ENCODE measurements at places on chromosomes 12 and 14.

DNA sequence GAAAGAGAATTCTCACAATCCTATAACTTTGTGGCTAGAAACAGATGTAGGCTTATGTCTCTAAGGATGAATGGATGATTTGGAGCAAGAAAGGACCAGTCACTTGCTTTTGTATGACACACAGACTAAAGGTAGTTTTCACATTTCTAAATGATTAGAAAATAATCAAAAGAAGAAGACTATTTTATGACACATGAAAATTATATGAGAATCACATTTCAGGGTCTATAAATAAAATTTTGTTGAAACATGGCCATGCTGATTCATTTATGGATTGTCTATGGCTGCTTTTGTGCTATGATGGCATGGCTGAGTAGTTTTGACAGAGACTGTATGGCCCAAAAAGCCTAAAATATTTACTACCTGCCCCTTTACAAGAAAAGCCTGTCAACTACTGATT lies 49.4 kb upstream of the FRMD6 start:
- no peak for DNase-seq

GRCh38 chr12:78470354-78471195 lies 394.0 kb upstream of the SYT1 start:
- DNase-seq: no peak

GRCh38 chr12:85310025-85310424 lies 30.0 kb downstream of the ALX1 start:
- no peak for DNase-seq

DNA sequence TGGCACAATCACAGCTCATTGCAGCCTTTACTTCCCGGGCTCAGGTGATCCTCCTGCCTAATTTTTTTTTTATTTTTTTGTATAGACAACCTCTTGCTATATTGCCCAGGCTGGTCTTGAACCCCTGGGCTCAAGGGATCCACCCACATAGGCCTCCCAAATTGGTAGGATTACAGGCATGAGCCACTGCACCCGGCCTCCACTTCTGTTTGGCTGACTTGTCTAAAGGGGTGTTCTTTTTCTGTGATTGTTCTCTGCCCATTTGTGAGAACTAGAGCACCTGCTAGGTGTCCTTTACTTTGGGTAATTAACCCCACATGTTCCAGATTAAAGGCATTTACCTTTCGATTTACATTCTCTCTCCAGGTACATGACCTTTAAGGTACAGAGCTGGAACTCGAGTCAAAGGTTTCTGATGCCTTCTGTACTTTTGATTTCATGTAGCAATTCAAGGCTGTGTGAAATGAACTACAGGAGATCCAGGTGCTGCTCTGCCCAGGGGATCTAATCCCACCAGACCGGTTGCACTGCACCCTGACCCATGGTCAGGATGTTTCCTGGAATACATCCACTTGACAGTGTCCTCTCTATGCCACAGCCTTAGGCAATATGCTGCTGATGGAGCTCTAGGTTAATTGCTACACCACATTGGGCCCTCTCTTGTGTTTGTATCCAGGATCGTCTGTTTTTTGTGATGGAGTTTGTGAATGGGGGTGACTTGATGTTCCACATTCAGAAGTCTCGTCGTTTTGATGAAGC lies 163.6 kb downstream of the PRKCH start:
- DNase-seq: no peak

DNA sequence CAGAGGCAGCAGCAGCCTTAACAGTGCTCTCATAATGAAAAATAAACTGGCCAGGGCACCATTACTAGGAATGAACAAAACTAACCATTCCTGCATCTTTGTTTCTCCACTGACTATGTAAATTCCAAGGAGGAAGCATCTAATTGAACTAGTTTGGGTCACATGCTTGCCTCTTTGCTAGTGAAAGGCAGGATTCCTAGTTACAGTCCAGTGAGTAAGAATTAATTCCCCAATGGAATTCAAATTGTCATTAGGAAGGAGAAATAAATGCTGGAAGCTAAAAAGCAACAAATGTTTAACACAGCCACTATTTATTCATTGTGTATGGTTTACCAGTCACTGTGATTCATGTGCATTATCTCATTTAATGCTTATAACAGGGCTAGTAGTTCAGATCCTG lies 316.0 kb downstream of the CCDC91 start:
- no peak for DNase-seq

DNA sequence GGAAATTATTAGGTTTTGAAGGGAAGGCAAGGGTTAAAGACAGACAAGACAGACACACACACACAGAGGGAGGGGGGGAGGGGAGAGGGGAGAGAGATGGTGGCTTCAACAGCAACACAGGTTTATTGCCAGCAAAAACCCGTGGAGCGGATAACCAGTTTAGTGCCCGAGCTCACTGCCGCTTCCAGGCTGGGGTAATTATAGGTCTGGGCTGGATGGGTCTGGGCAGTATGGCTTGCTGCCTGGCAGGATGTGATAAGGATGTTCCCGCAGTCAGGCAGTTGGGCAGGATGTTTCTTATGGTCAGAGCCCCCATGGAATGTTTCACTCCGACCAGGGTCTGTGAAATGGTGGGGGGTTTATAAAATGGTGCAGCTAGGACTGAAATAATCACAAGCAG lies 4.4 kb upstream of the TDRD9 start:
- DNase-seq: no peak

Data from activated T-cell treated with anti-CD3 and anti-CD28 coated beads for 4 hours (primary cell).